T-helper 22 cell (primary cell): ENCODE measurements at places on chromosomes 2 and 18.

GRCh38 chr2:176115883-176116813 lies at the start of gene HOXD10:
HOXD10 (plus strand) TSS chr2:176116778; CDS start chr2:176116834, 56 bp downstream.
- no peak for DNase-seq

- DNase-seq = no peak
Measured at GRCh38 chr18:47543080-47543479, 291.6 kb upstream of the SKOR2 start.

DNA sequence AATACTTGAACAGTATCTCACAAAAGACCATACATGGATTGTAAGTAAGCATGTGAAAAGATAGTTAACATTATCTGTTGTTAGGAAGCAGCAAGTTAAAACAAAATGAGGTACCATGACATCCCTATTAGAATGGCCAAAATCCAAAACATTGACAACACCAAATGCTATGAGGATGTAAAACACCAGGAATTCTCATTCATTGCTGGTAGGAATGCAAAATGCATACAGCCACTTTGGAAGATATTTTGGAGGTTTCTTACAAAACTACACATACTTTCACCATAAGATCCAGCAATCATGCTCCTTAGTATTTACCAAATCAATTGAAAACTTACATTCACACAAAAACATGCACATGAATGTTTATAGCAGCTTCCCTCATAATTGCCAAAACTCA lies 30.9 kb upstream of the ICOS start:
- no peak for DNase-seq

DNA sequence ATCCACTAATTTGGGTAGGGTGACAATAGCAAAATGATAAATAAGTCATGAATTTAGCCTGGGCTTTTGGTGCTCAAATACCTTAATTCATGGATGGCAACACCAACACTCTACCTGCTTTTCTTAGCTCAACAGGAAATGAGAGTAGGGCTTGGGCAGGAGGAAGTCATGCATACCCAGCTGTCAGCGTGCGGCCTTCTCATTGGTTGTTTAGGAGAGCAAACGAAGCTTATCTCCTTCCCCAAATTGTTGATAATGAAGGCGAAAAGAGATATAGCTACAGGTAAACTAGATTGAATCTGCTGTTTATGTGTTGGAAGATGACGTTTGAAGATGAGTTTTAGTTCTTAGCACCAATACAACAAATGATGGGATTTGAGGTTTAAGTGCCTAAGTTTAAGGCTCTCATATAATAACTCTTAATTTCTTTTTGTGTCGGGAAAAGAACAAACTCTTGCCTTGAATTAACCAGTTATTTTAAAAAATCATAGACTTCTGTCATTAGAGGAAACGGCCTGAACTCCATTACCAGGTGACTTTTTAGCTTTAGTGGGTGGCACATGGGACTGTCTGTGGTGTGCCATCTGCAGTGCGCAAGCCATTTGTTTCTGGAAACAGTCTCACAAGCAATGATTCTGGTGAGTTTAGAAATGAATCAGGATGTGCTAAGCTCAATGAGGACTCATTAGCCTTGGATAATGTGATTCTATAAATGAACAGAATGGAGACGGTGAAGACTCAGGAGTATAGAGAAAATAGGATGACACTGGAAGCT lies 19.8 kb downstream of the MAP4K4 start:
- DNase-seq = peak; percentile 59

GRCh38 chr2:198611201-198611600 lies 806.8 kb downstream of the PLCL1 start:
- no peak for DNase-seq

DNA sequence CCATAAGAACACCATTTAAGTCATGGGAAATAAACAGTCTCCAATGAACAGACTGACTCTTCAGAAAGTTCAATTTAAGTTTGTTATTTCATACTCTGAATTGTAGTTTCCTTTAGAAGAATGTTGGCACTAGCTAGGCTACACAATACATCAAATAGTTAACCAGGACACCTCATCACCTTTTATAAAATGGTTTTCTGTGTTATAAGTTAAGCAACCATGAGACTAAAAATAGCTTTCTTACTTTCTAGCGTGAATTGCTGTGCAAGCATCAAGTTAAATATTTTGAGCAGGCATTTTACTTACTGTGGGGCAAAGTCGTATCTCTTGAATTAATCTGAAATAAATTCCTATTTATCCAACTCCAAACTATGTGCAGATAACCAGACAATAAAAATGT lies 1092.6 kb upstream of the SLC39A10 start:
- no peak for DNase-seq

DNA sequence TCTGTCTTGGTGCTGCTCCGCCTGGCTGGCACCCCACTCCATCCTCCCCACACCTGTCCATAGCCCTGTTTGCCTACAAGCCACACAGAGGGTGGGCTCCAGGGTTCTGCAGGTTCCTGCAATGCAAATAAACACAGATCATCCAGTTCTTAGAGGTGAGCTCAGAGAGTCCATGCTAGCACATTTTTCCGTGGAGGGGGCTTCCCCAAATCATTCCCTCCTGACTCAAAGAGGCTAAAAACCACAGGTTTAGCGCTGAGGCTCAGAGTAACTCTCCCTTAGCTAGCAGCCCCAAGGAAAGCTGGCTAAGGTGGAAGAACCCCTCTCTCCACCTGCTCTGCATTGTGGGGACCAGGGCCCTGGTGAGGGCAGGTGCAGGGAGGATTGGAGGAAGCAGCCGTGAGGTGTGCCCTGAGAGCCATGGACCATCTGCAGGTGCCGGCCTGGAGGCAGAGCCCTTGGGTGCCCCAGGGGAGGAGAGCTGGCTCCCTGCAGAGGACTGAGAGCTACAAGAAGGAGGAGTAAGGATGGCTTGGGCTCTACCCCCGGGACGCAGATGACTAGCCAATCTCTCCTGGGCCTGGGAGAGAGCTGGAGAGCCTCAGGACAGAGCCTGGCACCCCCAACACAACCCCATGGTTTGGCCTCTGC lies 23.8 kb upstream of the TEX44 start:
- DNase-seq = no peak

DNA sequence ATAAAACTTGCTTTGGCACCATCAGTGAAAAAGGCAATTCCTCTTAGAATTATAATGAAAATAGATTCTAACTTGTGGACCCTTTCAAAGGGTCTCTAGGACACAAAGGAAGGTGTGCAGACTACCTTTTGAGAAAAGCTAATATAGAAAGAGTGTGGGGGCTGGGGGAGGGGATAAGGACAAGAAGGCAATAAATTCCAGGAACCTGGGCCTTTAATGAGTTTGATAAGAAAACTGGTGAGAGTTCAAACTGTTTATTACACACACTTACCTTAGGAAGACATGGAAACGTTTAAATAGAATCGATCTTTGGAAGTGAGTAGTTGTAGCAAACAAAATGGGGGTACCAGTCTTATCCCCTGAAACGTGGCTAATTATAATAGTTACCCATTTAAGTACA lies 39.6 kb upstream of the PGAP1 start:
- no peak for DNase-seq

DNA sequence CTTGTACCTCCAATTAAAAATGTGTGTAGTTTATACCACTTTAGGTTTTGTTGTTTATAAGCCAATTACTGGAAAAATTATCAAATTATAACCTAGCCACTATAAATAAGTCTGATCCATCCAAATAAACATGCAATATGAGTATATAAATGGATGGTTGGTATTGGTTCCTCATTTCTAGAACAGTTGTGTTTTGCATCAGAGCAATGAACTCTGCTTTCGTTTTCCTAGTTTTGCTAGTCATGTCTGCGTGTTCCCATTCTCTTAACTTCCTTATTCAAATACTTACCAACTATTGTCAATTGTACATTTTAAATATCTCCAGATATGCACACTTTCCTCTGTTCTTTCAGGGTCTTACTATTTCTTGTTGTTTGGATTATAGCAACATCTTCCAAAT lies 641.7 kb downstream of the NR4A2 start:
- DNase-seq = no peak

- DNase-seq = no peak
Measured at GRCh38 chr2:117360586-117360985, 453.9 kb upstream of the DDX18 start.

- DNase-seq = no peak
Measured at GRCh38 chr18:48914581-48915251, 36.0 kb downstream of the SMAD7 start.

DNA sequence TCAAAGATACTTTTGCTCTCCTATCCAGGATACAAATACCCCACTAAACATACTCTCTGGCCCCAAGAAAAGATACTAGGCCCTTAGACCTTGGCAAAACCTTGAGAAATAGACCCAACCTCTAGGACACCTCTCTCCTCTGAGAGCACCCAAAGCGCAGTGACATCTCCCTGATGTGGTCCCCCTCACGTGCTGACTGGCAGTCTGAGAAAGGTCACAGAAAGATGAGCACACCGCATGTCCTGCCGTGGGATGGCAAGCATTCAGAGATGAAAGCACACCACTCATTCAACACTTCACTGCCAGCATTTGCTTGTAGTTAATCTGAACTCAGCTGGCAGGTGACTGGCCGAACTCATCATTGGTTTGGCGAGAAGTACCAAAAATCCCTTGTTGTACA lies 6.1 kb upstream of the TBC1D8 start:
- DNase-seq = no peak

GRCh38 chr2:215929602-215930335 lies 83.6 kb downstream of the MREG start:
- DNase-seq = no peak

DNA sequence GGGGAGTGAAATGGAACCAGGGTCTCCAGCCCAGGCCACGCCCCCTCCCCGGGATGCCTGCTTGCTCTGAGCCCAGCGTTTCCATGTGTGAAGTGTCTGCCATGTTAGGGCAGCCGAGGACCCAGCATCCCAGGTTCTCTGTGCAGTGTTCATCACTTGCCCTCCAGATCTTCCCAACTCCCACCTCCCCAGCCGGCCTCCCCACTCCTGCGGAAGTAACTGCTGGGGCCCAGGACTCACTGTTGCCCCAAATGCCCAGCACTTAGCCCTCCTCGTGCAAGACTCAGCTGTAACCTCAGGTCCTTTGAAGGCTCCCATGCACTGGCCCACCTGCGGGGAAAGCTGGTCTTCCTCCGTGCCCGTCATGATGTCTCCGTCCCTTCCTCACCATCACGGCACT lies 9.7 kb upstream of the PXDN start:
- no peak for DNase-seq

GRCh38 chr2:207616185-207616584 lies 9.0 kb downstream of the METTL21A start:
- no peak for DNase-seq

DNA sequence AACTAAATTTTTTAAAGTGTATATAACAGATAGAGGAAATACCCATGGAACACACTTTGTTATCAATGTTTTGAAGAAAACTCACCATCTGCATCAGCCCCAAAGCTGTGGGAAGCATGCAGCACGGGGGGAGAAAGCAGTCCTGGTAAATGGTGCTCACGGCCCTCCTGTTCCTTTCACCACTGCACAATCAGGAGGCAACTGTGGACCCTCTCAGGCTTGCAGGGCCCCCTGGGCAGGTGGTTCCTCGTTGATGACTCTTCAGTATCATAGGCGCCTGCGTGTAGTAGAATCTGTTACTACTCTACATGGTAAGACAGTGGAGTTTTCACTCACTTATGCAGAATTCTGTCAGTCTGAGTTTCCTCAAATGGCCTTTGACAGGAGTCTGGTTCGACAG lies 4.9 kb upstream of the CNDP1 start:
- DNase-seq = no peak

DNA sequence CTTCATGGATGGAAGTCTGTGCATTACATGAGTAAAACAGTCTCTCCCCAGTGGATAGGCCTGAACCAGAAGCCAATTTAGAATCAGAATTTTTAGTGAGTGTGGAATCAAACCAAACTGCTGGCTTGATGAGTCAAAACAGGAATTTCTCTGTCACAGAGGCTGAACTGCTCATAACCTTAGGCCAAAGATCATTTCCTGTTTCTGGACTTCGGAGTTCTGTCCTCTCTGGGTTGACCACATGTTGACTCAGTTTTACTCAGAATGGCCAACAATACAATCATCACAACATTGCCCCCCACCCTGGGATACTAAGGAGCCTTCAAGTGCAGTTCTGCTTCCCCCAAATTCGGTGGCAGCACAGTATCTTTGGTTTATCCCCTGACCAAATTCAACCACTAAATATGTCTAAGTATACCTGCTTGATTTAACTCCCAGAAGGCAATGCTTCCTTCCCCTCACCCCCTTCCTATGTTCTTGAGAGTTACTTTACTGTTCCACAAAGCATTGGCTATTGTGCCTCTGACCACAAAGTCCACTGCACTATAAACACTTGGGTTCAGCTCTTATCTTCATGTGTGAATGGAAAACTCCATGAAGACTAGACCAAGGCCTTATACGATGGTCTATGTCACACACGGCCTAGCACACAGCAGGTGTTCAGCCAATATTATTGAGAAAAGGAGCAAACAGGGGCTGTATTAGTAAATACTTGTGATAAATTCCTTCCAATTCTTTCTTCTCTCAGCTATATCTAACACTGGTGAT lies 67.8 kb downstream of the NXPH2 start:
- no peak for DNase-seq

DNA sequence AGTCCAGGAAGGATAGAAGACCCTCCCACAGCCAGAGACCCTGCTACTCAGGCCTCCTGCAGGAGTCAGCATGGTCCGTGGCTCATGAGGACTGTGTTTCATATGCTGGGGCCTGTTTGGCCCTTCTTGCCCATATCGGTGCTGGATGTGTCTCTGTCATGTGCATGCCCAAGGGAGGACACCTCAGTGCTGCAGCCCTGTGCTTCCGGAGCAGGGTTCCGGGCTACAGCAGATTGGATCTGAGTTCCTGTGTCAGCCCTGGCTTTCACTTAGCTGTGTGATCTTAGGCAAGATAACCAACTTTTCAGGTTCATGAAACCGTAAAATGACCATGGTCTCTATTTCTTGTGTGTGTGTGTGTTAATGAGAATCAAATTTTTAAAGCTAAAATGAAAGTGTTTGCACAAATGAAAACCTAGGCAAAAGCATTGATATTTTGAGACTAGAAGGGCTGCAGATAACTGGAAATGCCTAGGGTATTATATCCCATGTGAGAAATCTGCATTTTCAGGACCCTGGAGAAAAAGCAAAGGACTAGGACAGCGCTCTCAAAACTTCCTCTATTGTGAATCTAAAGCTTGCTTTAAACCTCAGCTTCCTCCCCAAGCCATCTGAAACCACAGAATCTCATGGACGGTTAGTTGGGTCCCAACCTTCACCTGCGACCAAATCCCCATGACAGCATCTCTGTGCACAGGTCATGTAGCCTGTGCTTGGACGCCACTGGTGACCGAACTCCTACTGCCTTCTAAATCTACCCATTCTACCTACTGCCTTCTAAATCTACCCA lies 58.8 kb upstream of the CAPN13 start:
- no peak for DNase-seq

DNA sequence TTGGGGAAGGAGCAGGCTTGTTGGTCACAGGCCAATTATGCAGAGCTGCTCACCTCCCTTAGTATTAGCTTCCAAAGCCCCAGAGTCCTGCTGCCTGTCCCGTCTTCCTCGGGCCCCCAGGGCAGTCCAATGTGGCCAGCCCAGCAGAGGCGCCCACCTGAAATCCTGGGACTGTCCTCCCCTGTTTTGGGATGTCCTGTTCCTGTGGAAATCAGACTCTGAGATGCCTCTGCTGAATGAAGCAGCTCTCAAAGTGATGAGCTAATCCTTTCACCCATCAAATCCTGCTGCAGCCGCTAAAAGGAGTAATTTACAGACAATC lies 105.3 kb downstream of the CABLES1 start:
- no peak for DNase-seq
